Stimulated activated CD4-positive, alpha-beta T cell treated with anti-CD3 and anti-CD28 coated beads, Interleukin-4, amount 100 ng/mL, for 4 hours (primary cell): ENCODE measurements at places on chromosomes 12 and 14.

DNA sequence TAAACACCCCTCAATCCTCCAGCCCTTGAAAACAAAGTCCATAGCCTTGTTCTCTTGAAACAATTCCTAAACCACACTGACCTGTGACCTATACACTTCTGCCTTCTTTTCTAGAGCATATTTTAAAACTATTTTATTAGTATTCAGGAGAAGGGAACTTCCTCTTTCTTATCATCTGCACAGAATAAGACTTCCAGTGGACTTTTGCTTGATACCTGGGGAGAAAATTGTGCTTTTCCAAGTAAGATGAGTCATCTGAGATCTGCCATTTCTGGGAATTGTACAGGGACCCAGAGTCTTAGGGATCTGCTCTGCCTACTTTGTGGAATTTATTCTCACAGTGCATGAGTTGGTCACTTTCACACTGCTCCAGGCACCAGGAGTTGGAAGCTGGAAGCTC lies 10.5 kb upstream of the WNT5B start:
- no peak for DNase-seq

DNA sequence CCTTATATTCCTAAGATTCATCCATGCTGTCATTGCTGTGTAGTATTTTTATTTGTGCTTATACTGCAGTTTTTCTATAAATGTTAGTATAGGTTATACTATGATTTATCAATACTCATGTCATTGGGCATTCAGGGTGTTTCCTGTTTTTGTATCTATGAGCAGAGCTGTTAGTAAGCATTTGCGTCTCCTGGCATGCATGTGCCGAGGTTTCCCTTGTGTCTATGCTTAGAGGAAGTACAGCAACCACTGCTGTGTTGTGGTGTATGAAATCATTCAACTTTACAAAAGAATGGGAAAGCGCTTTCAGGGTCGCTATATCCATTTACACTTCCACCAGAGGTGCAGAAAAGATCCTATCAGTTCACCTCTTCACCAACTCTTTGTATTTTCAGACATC lies 122.7 kb downstream of the RGS6 start:
- no peak for DNase-seq

- no peak for DNase-seq
Observed at GRCh38 chr14:70664698-70665447, 23.2 kb downstream of the TTC9 start.

DNA sequence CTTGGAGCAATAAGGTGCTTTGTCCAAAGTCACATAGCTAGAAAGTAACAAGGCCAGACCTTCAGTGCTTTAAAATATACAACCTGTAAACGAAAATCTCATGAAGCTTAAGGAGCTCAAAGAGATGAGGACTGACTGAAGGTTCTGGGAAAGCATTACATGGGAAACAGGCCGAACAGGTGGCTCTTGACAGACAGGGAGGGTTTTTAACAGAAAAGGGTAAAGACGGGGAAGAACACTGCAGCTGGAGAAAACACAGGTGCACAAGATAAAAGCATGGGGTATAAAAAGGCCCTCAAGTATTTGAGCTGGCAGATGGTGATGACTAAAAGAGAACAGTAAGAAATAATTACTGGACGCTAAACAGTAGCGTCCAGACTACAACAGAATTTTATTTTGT lies 257.2 kb downstream of the NELL2 start:
- DNase-seq, result no peak

- DNase-seq, result no peak
Observed at GRCh38 chr14:22010545-22011252, 337.1 kb upstream of the OR4E1 start.

- no peak for DNase-seq
Observed at GRCh38 chr12:92002673-92003382, 142.8 kb downstream of the BTG1 start.

DNA sequence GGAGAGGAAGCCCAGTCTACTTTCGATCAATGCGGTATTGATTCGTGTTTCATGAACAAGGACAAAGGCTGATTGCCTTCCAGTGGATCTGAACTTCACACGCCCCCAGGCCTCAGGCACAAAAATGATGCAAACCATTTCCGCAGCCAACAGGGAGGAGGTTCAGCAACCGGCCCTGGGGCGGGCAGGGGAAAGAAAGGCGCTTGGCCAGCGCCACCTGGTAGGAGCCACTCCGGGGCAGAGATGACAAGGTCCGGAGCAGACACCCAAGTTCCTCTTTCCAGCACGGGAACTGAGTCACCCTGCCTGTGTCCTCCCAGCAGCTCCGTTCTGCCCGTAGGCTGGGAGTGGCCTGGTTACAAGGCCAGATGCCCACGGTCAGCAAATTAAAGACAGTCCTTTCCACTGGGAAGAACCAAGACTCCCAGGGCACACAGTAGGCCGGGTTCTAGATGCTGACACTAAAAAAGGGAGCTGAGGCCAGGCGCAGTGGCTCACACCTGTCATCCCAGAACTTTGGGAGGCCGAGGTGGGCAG lies 136.3 kb downstream of the SCARB1 start:
- DNase-seq, result no peak

- no peak for DNase-seq
Observed at GRCh38 chr12:87469295-87469694, 559.9 kb downstream of the C12orf50 start.

GRCh38 chr12:70626180-70626579 lies 11.0 kb downstream of the PTPRB start:
- no peak for DNase-seq

DNA sequence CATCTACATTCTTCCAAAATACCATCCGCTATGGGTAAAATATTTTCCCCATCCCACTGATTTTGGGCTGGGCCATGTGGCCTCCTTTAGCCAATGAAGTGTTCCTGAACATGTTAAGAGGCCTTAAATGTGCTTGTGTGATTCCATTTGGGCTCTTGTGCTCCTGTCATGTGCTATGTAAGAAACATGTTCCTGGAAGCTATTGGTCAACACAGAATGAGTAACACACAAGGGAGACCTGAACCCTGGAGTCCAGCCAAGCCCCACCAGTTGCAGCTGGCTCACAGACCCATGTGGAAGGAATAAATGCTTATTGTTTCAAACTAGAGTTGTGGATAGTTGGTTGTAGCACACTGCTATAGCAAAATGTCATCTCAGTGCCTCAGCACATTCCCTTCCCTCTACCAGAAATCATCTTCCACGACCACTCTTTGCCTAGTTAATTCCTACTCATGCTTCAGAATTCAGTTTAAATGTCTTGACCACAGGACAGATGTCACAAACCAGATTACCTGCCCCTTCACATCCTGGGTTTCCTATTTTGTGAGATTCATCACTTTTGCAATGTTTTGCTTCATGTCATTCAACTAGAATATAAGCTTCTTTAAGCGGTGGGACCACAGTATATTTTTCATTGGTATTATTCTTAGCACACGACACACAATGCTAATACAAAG lies 217.3 kb upstream of the EEA1 start:
- no peak for DNase-seq

GRCh38 chr14:102504328-102504999 lies 5.1 kb downstream of the ANKRD9 start:
- DNase-seq, result no peak

- DNase-seq, result no peak
Observed at GRCh38 chr12:114961491-114961890, 277.5 kb upstream of the TBX3 start.

DNA sequence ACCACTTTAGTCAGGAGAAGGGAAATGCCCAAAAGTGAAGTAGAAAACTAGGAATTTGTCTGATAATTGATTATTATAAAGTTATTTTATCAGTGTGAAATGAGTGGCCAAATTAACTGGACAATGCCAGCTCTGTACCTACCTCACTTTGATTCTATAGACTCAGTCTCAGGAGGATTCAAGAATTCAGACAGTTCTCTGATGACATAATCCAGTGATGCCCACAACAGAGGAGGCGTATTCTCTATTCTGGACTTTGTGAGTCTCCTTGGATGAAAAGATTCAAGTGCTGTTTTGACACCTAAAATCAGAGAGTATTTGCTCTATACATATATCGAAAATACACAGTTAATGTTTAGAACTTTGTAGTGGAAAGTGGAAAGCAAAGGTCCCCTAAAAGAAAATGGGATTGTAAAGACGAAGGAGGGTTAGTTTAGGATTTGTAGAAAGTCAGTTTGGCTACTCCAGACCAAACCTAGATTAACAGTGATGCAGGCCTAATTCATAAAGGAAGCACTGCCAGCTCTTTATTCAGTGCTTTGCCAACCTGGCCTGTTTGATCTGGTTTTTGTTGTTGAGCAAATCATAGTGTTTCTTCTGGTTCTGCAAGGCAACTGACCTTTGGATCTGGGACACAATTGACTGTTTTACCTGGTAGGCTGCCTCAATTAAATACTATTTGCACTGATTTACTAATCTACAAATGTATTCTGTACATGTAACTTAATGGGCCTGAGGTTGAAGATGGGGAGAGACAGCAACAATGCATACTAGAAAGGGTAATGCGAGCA lies 67.4 kb downstream of the DAD1 start:
- DNase-seq, result no peak

DNA sequence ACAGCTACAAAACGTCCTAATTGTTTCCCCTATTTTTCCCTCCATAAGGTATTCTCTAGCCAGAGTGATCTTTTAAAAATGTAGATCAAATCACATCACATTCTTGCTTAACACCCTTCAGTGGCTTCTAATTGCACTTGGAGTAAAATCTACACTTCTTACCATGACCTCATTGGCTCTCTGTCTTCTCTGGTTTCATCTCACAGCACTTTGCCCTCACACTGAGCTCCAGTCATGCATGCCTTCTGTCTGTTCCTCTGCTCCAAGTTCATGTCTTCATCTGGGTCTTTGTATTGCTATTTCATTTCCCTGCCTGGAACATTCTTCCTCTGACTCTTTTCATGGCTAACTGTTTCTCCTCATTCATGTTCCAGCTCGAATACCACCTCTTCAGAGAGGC lies 220.4 kb upstream of the GARIN6 start:
- no peak for DNase-seq

GRCh38 chr12:85688837-85689236 lies 147.4 kb downstream of the RASSF9 start:
- no peak for DNase-seq

GRCh38 chr14:102200690-102201352 lies 61.1 kb downstream of the WDR20 start:
- no peak for DNase-seq

- DNase-seq, result no peak
Observed at GRCh38 chr14:81208489-81208888, 12.3 kb downstream of the GTF2A1 start.

DNA sequence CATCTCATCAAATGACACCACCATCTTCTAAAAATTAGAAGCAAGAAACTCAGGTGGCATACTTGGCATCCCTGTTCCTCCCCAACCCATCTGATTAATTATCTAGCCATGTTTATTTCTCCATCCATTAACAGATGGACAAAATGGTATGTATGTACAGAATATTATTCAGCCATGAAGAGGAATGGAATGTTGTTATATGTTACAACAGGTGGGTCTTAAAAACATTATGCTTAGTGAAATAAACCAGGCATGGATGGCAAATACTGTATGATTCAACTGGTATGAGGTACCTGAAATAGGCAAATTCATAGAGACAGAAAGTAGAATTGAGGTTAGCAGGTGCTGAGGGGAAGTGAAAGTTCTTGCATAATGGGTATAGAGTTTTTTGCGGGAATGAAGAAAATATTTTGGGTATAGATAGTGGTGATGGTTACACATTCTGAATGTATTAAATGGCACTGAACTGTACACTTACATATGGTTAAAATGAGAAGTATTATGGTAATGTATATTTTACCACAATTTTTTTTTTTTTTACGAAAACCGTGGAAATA lies 17.5 kb downstream of the YY1 start:
- DNase-seq, result no peak

- no peak for DNase-seq
Observed at GRCh38 chr12:8581098-8581784, 31.4 kb downstream of the AICDA start.

- DNase-seq, result no peak
Observed at GRCh38 chr12:121791671-121792551, 1.6 kb downstream of the RHOF start.

DNA sequence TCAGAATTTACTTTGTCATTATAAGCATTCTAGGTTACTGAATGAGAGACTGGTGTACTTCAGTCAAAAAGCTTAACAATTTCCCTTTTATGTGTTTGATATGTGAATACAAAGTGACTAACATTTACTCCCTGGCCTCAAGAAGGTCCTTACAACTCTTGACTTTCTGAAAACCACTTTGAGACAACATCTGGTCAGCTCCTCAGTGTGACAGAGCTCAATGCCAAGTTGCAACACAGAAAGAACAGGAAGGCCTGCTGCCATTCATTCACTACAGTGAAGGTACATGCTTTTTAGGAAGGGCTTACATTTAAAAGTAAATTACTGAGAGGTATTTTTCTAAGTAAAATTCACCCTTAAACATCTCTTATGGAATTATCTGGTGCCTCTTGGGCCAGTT lies 2.3 kb upstream of the NAA30 start:
- DNase-seq, result no peak

DNA sequence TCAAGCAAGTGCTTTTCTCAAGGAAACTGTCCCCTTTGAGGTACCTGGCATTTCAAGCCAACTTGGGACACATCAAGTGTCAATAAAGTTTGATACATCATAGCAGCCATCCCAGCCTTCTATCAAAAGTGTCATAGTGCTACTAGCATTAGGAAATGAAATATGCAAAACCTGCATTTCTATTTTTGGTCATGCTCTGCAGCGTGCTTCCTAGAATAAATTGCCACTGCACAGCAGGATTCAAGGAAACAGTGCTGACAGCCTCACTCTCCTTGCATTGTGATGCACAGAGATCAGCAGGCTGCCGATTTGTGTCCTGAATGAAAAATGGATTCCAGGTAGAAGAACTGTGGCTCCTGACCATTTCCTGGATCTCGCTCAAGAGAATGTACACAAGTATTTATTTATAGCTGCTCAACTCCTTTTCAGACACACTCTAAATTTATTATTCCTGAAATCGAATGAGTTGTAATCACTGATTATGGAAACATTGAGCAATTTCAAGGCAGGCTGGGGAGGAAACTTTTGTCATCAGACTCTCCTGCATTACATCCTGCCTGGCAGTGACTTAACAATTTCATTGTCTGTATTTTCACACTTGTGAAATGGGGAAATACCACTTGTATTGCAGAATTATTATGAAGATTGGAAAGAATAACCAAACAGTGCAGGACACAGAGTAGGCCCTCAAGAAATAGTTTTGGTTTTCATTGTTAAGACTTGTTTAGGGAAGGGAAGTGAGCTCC lies 120.9 kb downstream of the SLC38A6 start:
- no peak for DNase-seq

DNA sequence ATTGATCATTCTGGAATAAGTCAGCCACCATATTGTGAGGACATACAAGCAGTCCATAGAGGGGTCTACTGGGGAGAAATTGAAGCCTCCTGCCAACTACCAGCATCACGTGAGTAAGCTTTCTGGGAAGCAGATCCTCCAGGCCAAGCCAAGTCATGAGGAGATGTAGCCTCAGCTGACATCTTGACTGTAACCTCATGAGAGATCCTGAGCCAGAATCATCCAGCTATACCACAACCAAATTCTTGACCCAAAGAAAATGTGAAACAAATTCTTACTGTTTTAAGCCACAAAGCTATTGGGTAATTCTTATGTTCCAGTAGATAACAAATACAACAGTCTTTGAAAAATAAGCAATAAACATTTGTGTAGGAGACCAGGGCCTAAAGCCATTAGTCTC lies 479.4 kb upstream of the DCN start:
- DNase-seq, result no peak

GRCh38 chr14:100391724-100392123 lies 68.6 kb downstream of the SLC25A47 start:
- DNase-seq, result no peak

GRCh38 chr14:101934601-101935150 lies 29.7 kb upstream of the DYNC1H1 start:
- no peak for DNase-seq
